ENCODE measurements at places on chromosomes 6 and 20. TPM values are rescaled to one million over a fixed set of nuclear protein-coding genes. Genes with fewer than 3 reads are reported as not detected.

The PDYN gene
- total RNA-seq = not detected

The PXDC1 gene
- total RNA-seq = 33.0 TPM

GRCh38 chr6:130494729-130495128, 128.9 kb downstream of the TMEM200A start:
- DNase-seq = no peak

GRCh38 chr20:57508381-57508780, 16.6 kb downstream of the CTCFL start:
- no peak for DNase-seq

DNA sequence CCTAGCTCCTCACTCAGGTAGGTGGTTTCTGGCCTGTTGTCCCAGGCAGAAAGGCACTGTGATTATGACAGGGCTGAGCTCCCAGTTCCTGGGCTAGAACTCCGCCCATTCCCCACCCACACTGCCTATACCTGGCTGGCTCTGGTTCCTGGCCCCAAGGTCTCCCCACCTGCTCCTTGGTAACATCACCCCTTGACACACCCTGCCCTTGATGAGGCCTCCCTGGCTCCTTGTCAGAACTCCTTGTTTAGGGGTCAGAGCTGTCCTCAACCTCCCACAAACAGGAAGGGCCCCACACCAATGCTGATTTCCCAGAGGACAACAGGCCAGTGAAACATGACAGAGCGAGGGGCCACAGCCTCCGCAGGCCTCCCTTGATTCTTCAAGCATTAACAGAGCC, 15.5 kb upstream of the MYMX start:
- DNase-seq = no peak

All from foreskin keratinocyte (primary cell).